ENCODE measurements at places on chromosomes 7 and 10.
A peak's percentile ranks its signal among the peaks of the same experiment; 100 is the strongest.

GRCh38 chr10:86267286-86268195 lies 99.1 kb downstream of the GRID1 start:
- DNase-seq: no peak

DNA sequence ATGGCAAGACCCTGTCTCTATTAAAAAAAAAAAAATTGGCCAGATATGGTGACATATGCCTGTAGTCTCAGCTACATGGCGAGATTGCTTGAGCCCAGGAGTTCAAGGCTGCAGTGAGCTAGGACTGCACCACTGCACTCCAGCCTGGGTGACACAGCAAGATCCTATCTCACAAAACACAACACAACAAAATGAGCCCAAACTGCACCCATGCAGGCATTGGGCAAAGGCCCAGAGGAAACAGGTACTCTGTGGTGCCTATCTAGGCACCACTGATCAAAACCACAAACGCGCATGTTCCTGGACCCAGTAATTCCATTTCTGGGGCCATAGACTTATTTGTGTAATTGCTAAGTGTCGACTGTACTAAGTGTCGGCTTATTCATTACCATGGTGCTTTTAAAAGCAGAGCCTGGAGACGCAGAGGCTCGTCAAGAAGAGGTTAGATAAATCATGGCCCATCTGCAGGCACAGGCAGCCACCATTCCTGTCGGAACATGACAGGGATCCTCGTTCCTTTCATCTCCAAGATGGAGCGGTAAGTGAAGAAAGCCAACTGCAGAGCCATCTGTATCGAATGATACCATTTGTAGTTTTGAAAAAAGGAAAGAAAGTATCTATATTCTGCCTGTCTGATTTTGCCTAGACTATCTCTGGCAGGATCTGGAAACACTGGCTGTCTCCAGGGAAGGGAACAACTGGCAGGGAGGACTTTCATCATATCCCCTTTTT lies 160.4 kb upstream of the RHEB start:
- DNase-seq: no peak

- no peak for DNase-seq
Measured at GRCh38 chr10:25498645-25499044, 323.8 kb downstream of the GPR158 start.

DNA sequence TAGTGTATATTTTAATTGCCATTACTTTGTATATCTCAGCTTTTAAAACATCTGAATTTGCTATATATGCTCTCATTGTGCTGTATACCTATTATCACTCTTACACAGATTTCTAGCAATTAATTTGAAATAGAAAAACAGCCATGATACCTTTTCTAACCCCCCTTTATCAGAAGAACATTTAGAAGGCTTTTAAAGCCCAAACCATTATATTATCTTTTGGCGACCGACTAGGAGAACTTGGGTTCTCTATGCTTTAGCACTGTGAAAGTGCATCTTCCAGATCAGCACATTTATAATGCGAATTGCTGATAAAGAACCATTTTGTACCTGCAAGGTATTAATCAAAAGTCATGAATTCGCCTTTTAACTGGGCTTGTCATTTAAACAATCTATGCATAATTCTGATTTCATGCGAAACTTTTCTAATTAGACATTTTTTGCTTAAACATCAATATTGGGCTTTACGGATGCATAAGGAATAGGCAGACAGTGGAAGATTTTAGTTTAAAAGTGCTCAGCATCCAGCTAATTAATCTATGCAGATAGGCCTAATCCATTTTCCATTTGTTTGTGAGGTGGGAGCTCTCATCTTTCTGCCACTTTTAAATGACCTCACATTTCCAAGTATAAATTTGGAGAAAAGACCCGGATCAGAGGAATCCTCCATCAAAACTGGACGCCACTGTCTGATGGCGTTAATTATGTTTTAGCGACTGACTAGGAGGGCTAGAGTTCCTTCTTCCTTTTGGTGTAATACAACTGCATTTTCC lies 1.2 kb upstream of the MLLT10 start:
- no peak for DNase-seq

- DNase-seq: no peak
Measured at GRCh38 chr10:3623746-3624145, 161.3 kb downstream of the KLF6 start.

DNA sequence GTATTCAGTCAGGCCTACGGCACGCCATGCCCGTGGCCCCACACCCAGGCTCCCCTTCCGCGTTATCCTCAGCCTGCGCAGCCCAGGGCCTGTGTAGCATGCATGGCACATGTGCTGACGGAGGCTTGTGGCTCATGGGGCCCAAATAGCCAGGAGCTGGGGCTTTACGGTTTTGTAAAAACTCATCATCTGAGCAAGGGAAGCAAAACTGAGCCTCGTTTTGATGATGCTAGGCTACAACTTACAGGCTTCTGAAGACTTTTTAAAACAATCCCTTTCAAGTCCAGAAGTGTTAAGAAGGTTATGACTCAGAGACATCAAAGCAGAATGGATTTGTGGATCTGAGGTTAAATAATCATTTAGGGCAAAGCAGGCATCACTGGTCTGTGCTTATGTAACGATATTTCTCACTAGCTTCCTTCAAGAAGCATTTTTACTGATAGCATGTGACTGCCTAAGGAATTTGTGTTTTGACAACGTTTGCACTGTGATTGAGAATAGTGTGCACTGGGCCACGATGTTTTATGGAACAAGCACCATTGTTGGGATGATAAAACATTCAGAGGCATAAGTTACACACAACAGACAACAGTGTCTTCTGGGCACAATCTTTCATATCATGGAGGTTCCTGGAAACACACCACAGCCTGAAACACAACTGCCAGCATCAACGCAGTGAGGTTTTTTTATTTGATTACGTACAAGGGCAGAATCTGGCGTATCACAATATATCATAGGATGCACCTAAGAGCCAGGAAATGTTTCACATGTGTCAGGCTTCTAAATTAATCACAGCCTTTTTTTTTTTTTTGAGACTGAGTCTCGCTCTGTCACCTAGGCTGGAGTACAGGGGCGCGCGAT lies 274.3 kb downstream of the CCDC3 start:
- no peak for DNase-seq

DNA sequence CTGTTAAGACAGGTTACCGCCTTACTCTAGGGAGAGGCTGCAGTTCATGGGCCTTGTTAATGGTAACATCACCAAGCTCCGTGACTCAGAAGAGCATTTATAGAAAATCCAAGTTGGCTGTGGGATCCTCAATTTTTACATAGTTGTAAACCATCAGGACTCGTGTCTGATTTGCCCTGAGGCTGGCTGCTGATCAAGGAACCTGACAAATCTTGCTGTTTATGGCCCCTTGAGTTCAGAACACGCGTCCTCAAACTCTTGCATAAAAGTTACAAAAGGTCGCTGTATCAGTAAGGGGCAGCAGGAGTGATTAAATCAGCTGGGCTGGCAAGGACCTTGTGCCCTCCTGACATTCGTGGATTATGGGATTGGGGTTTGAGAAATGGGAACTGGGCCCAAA lies 4.6 kb downstream of the SLC13A4 start:
- DNase-seq: no peak

- DNase-seq: no peak
Measured at GRCh38 chr7:132732321-132732865, 156.1 kb upstream of the PLXNA4 start.

GRCh38 chr10:101047268-101047667 lies 14.5 kb upstream of the KAZALD1 start:
- DNase-seq: no peak

DNA sequence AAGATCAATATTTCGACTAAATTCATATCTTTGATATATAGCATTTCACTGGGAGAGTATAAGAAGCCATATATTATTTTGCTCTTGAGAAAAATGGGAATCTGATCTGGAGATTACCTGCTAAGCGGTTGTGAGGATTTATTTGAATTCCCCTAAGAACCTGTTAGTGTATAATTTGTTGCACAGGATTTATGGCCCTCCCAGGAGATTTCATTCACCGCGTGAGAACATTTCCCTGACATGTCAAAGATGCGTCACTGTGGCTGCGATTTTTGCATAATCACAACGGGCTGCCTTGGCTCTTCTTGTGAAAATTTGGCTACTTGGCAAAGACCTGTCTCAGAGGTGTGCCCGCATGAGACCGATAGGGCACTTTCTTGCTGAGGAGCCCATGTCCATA lies 184.7 kb upstream of the PFKP start:
- DNase-seq: no peak

DNA sequence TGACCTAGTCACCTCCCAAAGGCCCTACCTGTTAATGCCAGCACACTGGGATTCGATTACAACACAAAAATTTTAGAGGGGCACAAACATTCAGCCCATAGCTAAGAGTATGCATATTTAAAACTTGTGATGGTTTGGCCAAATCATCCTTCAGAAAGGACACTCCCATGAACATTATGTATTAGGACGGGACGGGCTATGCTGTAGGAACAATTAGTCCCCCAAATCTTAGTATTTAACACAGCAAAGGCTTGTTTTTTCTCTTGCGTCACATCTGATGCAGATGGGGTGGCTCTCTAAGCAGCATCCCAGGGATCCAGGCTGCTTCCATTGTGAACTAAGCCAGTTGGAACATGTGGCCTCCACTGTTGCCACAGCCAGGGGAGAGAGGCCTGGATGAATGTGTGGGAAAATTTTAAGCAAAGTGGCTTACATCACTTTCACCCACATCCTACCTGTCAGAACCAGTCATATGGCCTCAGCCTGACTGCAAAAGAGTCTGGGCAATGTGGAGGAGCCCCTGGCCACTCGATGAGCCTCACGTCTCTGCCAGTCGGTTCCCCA lies 26.6 kb downstream of the CHST3 start:
- no peak for DNase-seq

GRCh38 chr7:44224080-44224973 lies 23.5 kb downstream of the YKT6 start:
- no peak for DNase-seq

GRCh38 chr10:130137659-130138478 lies 1.7 kb downstream of the GLRX3 start:
- no peak for DNase-seq

DNA sequence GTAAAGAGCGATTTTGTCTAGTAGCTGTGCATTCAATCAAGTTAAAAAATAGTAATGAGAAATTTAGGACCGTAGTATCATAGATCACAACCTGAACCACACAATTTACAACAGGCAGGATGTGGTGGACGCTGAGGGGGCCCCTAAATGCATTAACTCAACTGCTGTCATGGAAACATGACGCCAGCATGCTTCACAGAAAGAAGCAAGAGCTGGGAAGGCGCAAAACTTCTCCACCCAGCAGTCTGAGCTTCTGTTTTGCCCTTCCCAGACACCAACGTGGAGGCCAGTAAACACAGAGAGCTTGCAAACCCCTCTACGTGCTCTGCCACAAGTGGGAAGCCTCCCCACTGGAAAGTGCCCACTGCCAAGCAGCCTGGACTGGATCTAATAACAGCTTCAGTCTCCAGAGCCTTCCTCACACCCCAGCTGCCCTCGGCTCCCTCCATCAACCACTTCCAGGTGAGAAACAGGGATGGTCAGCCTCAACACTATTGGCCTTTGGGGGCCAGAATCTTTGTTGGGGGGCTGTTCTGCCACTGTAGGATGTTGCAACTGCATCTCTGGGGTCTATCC lies 151.8 kb downstream of the SFMBT2 start:
- DNase-seq: peak; percentile 90

GRCh38 chr10:49332768-49333167 lies 33.8 kb downstream of the C10orf71 start:
- no peak for DNase-seq

GRCh38 chr10:30442019-30442606 lies 8.1 kb downstream of the MAP3K8 start:
- no peak for DNase-seq

DNA sequence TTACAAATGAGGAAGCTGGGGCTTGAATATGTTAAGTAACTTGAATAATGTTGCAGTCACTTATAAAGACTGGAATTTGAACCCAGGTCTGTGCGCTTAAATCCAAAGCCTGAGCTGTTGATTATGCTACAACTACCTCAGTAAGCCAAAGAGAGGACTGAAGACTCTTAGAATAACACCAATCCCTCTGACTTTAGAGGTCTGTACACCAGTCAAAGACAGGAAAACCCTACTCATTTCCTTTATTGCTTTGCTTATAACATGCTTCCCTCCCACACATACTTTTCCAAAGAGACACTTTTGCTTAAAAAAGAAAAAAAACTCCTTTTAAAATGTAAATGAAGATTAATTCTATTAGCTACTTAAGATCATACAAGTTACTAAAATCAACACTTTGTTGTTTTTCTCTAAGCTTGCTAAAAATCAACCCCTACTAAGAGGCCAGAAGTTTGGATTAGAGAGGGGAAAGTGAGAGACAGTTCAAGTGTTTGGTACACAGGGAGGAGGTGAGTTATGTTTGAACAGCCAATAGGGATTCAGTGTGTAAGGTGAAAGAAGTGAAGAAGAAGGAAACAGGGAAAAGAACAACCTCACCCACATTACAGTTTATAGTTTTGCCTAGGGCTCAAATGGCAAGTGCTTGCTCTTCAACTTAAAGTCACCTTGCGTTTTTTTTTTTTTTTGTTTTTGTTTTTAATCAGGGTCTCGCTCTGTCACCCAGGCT lies 74.8 kb downstream of the MDH2 start:
- DNase-seq: no peak

GRCh38 chr10:128345353-128345752 lies 219.1 kb upstream of the MKI67 start:
- no peak for DNase-seq

- DNase-seq: no peak
Measured at GRCh38 chr7:15567036-15567435, 5.2 kb upstream of the AGMO start.

- no peak for DNase-seq
Measured at GRCh38 chr10:4051641-4052151, 266.7 kb upstream of the KLF6 start.

DNA sequence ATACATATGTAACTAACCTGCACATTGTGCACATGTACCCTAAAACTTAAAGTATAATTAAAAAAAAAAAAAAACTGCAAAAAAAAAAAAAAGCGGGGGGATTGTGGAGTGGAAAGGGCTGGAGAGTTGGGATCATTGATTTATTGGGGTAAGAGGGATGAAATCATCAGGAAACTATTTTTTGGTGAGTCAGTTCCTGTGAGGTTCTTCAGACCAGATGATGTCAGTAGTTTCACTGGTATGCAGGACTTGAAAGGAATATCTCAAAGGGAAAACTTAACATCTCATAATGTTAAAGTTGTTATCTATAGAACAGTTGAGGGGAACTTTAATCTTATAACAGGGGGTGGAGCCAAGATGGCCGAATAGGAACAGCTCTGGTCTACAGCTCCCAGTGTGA lies 32.6 kb upstream of the TECTB start:
- DNase-seq: no peak

GRCh38 chr10:30509508-30509907 lies 75.5 kb downstream of the MAP3K8 start:
- no peak for DNase-seq

DNA sequence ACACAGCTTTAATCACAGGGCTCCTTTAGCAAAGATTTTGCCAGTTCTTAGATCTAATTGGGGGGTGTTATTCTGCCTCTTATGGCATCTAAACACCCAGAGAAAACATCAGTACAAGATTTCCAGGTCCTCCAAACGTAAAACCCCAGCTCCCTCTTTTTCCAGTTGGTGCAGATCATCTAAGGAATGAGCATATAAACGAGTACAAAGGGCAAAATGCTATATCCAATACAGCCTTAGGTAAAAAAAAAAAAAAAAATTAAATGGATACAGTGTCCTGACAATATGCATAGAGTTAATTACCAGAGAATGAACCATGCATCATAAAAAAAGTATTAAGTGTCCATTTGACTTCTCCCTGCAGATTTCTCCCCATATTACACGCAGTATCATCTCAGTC lies 50.3 kb downstream of the CCDC6 start:
- no peak for DNase-seq
